ENCODE measurements at places on chromosomes 6 and 20.

DNA sequence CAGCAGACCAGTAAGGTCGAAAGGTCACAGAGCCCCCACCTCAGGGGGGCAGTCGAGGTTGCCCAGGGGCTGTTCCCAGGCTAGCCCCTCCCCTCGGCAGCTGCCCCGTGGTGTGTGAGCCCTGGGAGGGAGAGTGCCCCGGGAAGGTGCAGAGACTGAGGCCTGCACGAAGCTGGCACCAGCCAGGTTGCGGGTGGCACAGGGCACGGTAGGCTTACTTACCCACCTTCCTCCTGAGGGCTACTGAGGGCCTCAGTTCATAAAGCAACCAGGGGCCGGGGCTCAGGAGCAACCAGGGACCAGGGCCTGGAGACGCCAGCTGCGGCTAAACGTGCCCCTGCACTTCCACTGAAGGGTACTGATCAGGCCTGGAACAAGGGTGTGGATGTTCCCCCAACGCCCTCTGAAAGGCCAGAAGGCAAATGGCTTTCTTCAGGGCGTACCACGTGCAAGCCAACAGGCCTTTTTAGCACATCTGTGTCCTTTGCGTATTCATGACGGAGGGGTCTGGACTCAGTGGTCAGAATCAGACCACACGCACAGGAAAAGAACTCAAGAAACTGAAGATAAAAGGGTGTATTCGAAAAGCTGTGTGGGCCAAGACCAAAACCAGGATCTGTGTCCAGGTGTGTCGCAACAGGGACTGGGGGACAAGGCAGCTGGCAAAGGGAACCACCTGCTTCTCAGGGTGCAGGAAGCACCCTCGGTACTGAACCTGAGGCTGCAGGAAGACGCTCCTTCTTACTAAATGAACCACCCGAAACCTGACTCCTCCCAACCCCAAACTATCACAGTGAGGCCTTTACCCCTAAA lies 24.5 kb upstream of the TCFL5 start:
- no peak for DNase-seq

GRCh38 chr6:1689141-1689540 lies 79.4 kb downstream of the FOXC1 start:
- DNase-seq, result no peak

DNA sequence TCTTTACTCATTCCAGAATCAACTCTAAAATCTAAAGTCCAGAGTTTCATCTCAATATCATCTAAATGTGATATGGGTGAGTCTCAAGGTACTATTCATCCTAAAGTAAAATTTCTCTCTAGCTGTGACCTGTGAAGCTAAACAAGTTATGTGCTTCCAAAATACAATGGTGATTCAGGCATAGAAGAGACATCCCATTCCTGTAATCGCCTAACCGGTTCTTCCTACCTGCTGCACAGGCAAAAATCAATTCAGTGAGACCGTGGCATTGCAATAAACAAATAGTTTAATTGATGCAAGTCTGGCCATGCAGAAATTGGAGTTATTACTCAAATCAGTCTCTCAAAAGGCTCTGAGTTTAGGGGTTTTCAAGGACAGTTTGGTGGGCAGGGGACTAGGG lies 232.8 kb downstream of the UBE3D start:
- no peak for DNase-seq

- no peak for DNase-seq
Measured at GRCh38 chr20:36270744-36271638, 34.7 kb downstream of the AAR2 start.

- no peak for DNase-seq
Measured at GRCh38 chr6:37579444-37580067, 79.9 kb upstream of the CCDC167 start.

DNA sequence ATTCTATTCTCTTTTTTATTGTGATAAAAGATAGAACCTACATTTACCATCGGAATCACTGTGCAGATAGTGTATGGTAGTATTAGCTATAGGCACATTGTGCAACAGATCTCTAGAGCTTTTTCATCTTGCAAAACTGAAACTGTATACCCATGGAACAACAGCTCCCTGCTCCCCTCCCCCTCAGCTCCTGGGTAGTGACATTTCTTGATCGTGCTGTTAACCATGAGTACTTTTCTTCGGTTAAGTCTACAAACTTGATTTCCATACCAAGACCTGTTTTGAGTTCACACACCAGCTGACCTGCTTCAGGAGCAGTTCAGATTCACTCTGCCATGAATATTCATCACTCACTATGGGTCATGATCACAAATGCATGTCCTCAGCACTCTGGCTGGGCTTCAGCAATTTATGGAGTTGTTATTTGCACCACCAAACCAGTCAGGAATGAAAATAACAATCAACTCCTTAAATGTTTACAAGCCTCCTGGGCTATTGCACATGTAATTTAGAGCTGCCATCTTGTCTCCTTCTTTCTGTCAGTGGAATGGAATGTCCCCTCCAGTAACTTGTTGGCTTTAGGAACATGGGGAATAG lies 32.8 kb downstream of the PRDM1 start:
- DNase-seq, result no peak

- DNase-seq, result no peak
Measured at GRCh38 chr6:13718123-13718458, 6.5 kb upstream of the RANBP9 start.

DNA sequence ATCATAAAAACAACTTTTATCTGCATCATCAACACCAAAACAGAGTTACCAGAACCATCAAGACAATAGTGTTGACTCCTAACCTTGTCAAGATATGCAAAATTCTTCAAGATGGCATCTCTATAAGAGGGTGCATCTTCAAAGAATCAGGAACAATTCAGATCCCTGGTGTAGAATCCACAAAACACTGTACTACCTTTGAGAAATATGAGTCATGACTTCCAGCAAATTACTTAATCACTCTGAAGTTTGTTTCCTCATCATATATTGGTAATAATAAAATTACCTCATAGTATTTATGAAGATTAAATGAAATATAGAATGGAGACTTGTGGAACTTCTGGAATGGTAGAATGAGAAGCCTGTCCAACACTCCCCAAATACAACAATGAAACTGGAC lies 221.3 kb upstream of the SUPT3H start:
- DNase-seq, result no peak

GRCh38 chr6:32857156-32857891 lies 3.3 kb downstream of the PSMB9 start:
- DNase-seq, result no peak

DNA sequence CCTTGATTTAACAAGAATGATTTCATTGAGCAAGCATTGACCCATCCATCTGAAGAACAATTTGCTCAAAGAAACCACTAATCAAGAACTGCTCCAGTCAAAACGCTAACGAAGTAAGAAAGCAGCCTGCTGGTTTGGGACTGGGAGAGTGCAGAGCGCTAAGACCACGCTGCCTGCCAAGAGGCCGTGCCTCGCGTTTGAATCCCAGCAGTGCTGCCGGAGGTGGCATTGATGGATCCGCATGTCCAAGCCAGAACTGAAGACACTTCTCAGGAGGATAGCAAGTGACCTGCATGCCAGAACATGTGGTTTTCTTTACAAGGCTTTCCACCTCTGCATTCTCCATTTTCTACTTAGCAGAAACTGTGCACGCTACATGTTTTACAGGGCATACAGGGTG lies 105.2 kb upstream of the FOXC1 start:
- no peak for DNase-seq

DNA sequence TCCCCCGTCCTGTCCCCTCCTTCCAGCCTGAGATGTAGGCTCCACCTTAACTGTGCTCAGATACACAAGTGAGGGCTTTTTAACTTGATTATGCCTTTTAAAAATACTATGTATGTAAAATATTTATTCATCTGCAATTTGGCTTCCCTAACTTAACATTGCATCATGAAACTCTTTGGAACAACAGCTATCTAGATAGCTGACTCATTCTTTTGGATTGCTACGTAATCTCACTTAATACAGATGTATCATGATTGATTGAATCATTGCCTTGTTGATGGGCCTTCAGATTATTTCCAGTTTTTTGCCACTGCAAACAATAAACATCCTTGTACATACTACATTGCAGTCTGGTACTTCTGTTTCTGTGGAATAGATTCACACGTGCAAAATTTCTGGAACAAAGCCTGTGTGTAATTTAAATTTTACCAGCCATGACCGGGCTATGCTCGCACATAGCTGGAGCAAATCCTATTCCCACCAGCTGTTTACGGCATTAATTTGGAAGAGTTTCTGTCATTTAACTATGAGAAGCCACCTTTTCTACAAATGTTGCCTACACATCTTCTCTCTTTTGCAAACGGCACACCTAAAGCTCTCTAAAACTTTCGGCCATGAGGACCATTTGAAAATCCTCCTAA lies 6.5 kb downstream of the PRND start:
- no peak for DNase-seq
